ENCODE measurements at places on chromosomes 6 and 20. TPM values are rescaled to one million over a fixed set of nuclear protein-coding genes. Genes with fewer than 3 reads are reported as not detected.

The ASXL1 gene
- 24.5 TPM for total RNA-seq

The OLIG3 gene
- total RNA-seq: not detected

The GTSF1L gene
- total RNA-seq: not detected

The SLC22A2 gene
- total RNA-seq: not detected

The PACSIN1 gene
- 11.3 TPM for total RNA-seq

The TNFRSF6B gene
- total RNA-seq: 0.32 TPM

The SF3B5 gene
- 112 TPM for total RNA-seq

The HLA-DOA gene
- 1.2 TPM for total RNA-seq

The PRDM13 gene
- not detected for total RNA-seq

The DUSP15 gene
- 2.5 TPM for total RNA-seq

The CEBPB gene
- total RNA-seq: 57.3 TPM

The OGFR gene
- total RNA-seq: 17.8 TPM

The MAS1 gene
- total RNA-seq: not detected

The TBXT gene
- total RNA-seq: not detected

The ZC2HC1B gene
- not detected for total RNA-seq

The ENPP1 gene
- 2.2 TPM for total RNA-seq

The SMLR1 gene
- not detected for total RNA-seq

The ETV7 gene
- total RNA-seq: not detected

The ULBP1 gene
- total RNA-seq: 0.13 TPM

The SCRT2 gene
- not detected for total RNA-seq

The CRISP3 gene
- not detected for total RNA-seq

The FOXC1 gene
- 3.5 TPM for total RNA-seq

The DSP gene
- 350 TPM for total RNA-seq

The EYA4 gene
- total RNA-seq: 20.4 TPM

The CYP24A1 gene
- total RNA-seq: not detected

The PHF1 gene
- total RNA-seq: 50.6 TPM

The INSM1 gene
- not detected for total RNA-seq

The OPN5 gene
- not detected for total RNA-seq

The BPIFB4 gene
- total RNA-seq: not detected

The GHRH gene
- 0.97 TPM for total RNA-seq

The AVP gene
- 0.51 TPM for total RNA-seq

The OTOR gene
- not detected for total RNA-seq

The CYB5R4 gene
- total RNA-seq: 13.2 TPM

The TENT5A gene
- total RNA-seq: 53.5 TPM

The CENPQ gene
- total RNA-seq: 5.1 TPM

The SCGN gene
- 1.2 TPM for total RNA-seq

The ENPP4 gene
- total RNA-seq: 18.3 TPM

The EYA2 gene
- total RNA-seq: 0.65 TPM

The SULF2 gene
- total RNA-seq: 32.0 TPM

The PM20D2 gene
- total RNA-seq: 11.1 TPM

The SLC17A5 gene
- total RNA-seq: 4.1 TPM

The UNC5CL gene
- total RNA-seq: 0.40 TPM

The RAD21L1 gene
- not detected for total RNA-seq

The EYS gene
- not detected for total RNA-seq

The THEMIS gene
- 0.13 TPM for total RNA-seq

The TRIM31 gene
- total RNA-seq: not detected

The RNF144B gene
- 17.1 TPM for total RNA-seq

The TMEM217 gene
- total RNA-seq: not detected

The EMILIN3 gene
- 5.6 TPM for total RNA-seq

The POPDC3 gene
- 50.1 TPM for total RNA-seq

The DYNLT2 gene
- 0.75 TPM for total RNA-seq

The EEF1A2 gene
- 1,229 TPM for total RNA-seq

The BTN1A1 gene
- not detected for total RNA-seq

The WFDC10B gene
- not detected for total RNA-seq
